ENCODE measurements at places on chromosomes 12 and 14.

GRCh38 chr12:22437031-22437806, 102.7 kb upstream of the ST8SIA1 start:
- DNase-seq, result no peak

- no peak for DNase-seq
These were observed 363.2 kb upstream of the DDHD1 start for GRCh38 chr14:53516261-53516774.

GRCh38 chr14:49199159-49199558, 387.0 kb downstream of the RPS29 start:
- DNase-seq, result no peak

DNA sequence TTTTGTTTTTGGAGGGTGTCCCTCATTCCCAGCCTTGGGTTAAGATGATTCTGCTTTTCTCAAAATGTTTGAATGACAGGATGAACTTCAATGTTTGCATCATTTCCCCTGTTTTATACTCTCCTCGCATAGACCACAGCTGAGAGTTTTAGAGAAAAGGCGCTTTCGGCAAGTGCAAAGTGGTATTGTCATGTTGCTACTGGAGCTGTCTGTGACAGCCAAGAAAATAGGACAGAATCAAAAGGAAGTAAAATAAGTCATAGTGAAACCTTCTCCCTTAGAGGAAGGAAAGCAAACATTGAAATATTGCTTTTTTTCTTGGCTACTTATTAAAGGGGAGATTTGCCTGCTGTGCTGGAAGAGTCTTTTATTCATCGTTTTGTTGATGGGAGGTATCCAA, 33.5 kb upstream of the ARHGAP5 start:
- no peak for DNase-seq

DNA sequence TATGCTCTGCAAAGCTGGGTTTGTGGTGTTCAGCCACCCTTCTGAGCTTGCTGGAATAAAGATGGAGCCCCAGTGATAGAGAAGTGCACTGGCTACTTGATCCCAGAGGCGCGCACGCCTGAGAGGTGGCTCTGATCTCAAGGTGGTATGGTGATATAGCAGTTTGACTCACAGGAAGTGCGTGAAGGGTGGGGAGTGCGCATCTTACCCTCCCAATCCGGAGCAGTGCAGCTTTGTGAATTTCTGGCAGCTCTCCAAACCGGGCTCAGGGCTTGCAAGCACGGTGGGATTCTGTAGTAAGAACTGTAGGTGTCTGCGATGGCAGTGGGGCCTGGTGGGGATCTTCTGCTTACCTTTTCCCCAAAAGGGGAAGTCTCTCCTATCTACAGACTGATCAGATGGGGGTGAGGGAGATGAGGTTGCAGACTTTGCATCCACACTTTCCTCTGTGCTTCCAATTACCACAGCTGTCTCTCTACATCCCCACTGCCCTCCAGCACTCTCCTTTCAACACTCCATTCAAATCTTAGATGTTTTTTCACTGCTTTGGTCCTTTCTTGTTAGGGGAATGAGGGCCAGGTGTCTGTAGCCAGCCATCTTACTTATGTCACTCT, 197.4 kb upstream of the SLC38A2 start:
- no peak for DNase-seq

- DNase-seq, result no peak
These were observed 37.2 kb downstream of the IFNG start for GRCh38 chr12:68122236-68122920.

DNA sequence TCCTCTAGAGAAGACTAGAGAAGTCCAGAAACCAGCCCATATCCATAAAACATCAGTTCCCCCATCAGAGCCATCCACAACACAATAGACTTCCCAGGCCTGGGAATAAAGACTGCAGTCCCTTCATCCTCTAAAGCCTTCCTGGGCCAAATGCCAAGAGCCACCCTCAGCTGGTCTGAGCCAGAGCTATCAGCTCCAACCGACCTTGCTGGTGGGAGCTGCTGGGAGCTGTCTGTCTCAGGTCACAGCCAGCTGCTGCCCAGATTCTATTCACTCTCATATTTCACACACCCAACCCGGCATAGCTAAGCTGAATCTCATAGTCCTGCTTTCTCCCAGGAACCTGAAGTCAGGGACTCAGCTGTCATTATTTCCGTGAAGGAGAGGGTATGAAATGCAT, 10.9 kb upstream of the TFCP2 start:
- DNase-seq, result no peak

DNA sequence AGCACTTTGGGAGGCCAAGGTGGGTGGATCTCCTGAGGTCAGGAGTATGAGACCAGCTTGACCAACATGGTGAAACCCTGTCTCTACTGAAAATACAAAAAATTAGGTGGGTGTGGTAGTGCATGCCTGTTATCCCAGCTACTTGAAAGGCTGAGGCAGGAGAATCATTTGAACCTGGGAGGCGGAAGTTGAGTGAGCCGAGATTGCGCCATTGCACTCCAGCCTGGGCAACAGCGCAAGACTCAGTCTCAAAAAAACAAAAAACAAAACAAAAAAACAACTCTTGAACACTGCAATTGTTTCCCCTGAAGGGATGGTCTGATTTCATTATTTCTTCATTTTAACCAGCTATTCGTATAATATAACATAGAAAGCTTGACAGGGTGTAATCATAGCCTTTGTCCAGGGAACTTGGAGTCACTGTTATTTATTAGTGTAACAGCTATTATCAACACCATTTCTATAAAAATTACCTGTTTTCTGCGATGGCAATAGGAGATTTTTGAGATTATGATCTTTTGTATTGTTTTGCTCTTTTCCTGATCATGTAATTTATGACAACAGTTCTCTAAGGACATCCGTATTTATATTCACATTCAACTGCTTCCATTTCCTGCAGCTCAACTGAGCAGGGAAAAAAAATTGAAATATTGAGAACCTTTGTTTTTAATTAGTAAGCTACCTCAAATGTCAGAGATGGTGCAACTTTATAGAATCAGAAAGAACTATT, 94.7 kb downstream of the DIP2B start:
- no peak for DNase-seq

- DNase-seq, result no peak
These were observed 63.1 kb upstream of the ARID2 start for GRCh38 chr12:45666396-45666795.

DNA sequence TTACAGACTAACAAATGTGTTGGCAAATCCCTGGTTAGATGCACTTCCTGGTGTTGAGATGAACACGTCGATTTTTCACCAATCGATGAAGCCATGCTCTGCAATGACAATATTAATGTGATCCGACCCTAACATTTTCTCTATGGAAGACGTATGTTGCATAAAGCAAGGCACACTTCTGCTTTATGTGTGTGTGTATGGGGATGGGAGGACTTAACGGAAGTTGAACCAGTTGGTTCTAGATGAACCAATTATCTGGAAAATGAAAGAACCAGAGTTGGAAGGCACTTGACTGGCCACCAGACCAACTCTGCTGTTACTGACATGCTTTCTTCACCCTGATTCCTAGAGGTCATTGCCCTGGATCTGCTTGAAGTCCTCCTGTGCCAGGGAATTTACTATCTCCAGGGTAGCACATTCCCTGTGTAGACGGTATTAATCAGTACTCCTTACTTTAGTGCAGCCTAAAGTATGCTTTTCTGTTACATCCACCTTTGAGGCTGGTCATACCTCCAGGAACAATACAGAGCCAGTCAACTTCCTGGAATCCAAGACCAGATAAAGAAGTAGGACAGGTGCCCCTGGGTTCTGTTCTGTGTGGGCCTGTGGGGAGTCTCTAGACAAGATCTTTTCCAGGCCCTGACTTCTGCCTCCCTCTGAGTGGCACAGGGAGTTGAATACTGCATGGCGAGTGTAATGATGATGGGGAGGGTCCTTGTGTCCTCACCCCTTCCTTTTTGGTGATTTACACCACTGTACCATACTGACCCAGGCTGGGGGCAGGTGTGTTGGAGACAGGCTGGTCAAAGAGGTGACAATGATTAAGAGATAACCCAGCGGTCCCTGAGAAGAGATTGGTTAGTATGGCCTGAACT, 4.1 kb downstream of the SDR39U1 start:
- no peak for DNase-seq

DNA sequence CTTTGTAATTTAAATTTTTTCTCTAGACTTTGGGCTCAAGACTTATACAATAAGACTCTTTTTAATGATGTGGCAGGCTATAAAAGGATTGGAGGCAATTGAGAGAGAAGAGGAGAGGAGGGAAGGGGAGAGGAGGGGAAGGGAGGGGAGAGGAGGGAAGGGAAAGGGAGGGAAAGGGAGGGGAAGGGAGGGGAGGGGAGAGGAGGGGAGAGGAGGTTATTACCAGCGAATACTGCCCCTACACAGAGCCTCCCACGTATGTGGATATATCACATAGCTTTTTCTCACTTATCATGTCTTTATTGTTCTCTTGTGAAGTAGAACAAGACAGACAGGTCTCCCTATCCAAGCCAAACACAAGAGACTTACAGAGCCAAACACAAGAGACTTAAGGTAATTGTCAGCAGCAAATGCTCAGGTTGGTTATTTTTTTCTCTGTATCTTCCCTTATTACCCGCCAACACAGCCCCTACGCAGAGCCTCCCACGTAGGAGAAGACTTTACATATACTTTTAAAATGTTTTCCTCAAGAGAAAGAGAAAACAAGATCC, 63.1 kb downstream of the DRAM1 start:
- DNase-seq, result no peak
